HepG2 (cell line): ENCODE measurements at places on chromosomes 3 and 15.

- no peak for DNase-seq
Observed at GRCh38 chr3:112170046-112170445, 37.0 kb upstream of the GCSAM start.

DNA sequence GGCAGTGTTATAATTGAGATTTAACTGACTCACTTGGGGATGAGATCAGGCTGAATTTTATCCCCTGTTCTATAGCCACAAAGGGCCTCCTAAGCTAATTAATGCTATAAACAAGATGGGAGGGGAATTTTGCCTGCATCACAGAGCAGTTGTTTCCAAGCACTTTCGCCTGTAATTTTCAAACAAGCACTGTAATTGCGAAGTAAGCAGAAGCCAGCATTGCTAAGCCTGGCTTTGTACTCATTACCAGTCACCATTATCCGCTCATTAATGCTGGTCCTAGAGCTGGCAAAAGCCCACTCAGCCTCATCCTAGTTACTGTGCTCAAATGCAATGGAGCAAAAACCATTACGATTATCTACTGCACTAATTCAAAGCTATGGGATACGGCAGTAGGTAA lies 356.6 kb upstream of the UBE2E2 start:
- no peak for DNase-seq

- DNase-seq = peak; percentile 39
Observed at GRCh38 chr15:38707802-38708671, 143.4 kb upstream of the RASGRP1 start.

DNA sequence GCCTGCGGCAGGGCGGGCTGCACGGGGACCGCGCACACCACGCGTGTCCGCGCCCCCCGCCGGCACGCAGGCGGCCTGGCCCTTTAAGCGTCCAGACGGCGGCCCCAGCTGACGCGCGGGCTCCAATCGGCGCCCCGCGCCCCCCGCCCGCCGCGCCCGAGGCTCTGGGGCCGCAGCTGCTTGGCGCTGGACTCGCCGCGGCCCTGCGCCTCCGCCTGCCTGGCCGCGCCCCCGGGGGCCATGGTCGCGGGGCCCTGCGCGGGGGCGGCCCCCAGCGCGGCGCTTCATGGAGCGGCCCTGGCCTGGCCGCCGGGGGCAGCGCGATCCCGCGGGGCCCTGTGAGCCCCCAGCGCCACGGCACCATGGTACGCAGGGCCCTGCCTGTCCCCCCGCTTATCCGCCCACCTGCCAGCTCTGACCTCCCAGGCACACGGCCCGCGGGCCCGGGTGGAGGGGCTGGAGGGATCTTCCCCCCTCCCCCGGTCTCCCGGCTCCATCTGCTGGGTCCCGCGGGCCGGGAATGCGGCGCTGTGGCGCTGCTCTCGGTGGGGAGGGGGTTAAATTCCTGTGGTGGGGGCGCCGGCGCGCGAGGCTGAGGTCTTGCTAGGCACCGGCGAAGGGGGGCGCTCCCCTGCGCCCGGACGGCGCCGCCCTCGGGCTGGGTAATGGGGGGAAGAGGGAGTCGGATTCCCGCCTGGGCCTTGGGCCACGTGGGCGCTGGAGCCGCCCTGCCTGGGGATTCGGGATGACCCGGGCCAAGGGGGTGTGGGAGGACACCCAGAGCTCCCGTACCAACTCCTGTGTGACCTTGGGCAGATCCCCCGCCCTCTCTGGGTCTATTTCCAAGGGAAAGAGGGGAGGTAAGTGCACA lies 1.1 kb downstream of the ZBTB47 start:
- peak; percentile 44 for DNase-seq
